Non-pigmented ciliary epithelial cell (primary cell): ENCODE measurements at places on chromosomes 7 and 10.

- no peak for DNase-seq
These were observed 795.3 kb downstream of the TYW1 start for GRCh38 chr7:67791918-67792317.

DNA sequence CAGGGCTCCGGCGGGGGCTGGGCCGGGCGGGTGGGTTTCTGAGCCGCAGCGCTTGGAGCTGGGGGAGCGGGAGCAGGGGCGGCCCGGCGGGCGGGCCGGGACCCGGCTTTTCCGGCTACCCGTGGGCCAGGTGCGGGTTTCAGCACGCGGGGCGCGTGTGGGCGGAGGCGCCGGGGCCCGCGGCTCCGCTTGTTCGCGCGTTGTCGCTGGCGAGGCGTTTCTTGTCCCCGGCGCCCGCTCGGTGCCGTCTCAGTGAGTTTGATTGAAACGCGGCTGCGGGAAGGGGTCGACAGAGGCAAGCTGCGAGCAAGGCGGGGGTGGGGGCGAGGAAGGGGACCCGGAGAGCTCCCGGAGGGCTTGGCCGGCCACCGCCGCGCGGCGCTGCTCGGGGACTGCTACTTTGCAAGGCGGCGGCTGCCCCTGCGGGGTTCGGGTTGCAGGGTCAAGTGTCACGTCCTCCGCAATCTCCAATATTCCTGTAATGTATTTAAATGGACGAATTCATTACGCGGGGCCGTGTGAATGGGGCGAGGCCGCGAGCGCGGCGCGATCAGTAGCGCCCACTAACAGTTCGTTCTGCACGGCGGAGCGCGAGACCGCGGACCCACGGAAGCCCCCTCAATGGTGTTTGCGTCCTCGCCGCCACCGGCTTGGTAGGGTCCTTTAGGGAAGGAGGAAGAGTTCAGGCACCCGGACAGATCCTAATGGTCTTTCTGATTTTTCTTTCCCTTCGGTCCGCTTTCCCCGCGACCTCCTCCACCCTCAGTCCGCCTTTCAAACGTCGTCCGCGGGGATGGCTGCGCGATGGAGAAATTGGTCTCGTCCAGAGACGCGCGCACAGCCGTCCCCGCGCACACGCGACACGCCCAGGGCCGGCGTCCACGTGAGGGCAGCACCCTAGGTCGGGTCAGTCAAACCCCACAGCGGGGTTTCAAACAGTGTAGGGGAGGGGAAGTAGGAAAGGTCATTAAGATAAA lies 76.9 kb downstream of the INSIG1 start:
- DNase-seq = no peak

- peak; percentile 67 for DNase-seq
These were observed 105.4 kb upstream of the FAM133B start for GRCh38 chr7:92695308-92696261.

GRCh38 chr10:26860102-26860442 lies 686 bp downstream of the ABI1 start:
- peak; percentile 34 for DNase-seq

DNA sequence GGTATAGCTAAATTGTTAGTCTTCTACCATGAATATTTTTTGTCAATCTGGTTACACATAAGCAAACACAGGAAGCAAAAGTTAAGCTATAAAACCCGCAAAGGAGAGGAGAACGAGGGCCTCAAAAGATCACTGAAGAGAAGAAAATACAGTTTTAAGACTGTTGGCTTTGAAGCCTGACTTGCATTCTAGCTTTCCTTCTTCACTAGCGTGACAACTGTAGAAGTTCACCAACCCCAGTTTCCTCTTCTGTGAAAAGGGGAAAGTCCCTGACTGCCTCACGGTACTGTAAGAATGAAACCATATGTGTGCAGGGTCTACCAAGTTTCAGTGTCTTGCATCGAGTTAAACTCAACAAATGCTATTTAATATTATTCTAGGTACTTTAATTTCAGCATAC lies 7.5 kb upstream of the LRRN3 start:
- DNase-seq = no peak

DNA sequence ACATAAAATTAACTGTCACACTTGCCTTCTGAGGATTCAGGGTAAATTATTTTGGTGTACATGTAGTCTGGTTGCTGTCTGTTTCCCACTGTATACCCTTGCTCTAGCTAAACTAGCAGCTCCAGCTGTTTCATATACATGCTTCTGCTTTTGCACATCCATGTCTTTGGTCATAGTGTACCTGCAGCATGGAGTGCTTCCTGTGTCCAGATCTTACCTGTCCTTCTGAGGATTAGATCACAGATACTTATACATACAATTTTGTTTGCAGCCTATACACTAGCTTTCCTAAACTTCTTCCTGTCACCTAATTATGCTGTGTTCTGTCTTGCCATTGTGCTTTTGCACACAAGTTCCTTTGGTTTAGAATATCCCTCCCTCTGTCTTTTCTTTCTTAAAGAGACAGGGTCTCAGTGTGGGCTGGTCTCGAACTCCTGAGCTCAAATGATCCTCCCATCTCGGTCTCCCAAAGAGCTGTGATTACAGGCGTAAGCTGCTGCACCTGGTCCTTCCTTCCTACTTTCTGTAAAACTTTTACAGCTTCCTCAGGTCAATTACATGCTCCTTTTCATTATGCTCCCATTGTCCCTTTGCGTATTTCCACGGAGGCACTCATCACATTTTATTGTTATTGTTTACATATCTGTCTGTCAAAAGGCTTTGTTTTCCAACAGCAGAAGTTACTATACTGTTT lies 33.8 kb downstream of the TPST1 start:
- DNase-seq = no peak

DNA sequence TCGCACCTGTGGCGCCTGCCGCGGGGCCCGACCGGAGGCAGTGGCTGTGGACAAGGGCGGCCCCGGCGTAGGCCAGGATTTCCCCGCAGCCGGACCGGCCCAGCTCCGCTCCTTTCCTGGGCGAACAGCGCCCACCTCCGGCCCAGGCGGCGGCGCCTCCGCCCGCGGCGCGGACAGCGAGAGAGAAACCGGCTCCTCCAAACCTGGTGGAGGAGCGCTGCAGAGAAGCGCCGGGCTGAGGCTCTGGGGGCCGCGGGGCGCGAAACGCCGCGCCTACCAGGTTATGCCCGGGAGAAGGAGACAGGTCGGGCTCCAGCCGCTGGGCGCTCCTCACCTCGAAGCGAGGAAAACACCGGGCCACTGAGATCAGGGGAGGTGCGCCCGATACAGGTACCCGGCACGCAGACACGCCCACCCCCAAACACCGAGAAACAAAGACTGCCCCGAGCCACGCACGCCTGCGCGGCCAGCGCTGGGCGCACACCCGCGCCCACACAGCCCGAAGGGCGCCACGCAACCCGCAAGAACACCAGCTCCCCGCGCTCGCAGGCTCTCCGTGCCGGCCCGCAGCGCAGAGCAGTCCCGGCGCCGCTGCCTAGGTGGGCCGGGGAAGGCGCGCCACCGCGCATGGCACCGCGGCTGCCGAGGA lies 3.3 kb downstream of the GRID1 start:
- no peak for DNase-seq

GRCh38 chr7:101546308-101546936 lies 82.7 kb downstream of the MYL10 start:
- no peak for DNase-seq

- DNase-seq = no peak
These were observed 270.7 kb downstream of the RPS24 start for GRCh38 chr10:78304091-78305045.

- DNase-seq = no peak
These were observed at the start of gene CTTNBP2 for GRCh38 chr7:117873310-117874190. CTTNBP2 (minus strand) TSS chr7:117873441; CDS start chr7:117873415, 26 bp downstream.

- DNase-seq = no peak
These were observed 31.9 kb upstream of the AGBL3 start for GRCh38 chr7:134954197-134955082.

- no peak for DNase-seq
These were observed 128.9 kb downstream of the SNX10 start for GRCh38 chr7:26420422-26421019.

DNA sequence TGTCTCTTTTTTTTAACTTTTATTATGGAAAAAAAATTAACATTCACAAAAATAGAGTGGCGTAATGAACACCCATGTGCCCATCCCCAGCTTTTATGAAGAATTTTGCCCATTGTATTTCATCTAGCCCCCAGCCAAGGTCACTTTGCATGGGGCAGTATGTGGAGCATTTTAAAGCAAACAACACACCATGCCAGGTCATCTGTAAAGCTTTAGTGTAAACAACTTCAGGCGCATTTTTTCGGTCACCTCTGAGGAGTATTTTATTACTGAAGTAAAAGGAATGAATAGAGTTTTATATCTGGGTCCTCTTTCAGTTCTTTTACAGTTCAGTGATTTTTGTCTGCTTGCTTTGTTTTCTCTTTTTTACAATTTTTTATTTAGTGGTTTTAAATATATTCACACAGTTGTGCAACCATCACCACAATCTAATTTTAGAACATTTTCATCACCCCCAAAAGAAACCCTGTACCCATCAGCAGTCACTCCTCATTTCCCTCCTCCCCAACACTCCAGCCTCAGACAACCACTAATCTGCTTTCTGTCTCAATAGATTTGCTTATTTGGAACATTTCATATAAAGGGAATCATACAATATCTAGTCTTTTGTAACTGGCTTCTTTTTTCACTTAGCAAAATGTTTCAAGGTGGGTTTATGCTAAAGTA lies 87.9 kb downstream of the SLC37A3 start:
- DNase-seq = no peak

- DNase-seq = no peak
These were observed 23.9 kb upstream of the ADAMTS14 start for GRCh38 chr10:70648427-70648826.

DNA sequence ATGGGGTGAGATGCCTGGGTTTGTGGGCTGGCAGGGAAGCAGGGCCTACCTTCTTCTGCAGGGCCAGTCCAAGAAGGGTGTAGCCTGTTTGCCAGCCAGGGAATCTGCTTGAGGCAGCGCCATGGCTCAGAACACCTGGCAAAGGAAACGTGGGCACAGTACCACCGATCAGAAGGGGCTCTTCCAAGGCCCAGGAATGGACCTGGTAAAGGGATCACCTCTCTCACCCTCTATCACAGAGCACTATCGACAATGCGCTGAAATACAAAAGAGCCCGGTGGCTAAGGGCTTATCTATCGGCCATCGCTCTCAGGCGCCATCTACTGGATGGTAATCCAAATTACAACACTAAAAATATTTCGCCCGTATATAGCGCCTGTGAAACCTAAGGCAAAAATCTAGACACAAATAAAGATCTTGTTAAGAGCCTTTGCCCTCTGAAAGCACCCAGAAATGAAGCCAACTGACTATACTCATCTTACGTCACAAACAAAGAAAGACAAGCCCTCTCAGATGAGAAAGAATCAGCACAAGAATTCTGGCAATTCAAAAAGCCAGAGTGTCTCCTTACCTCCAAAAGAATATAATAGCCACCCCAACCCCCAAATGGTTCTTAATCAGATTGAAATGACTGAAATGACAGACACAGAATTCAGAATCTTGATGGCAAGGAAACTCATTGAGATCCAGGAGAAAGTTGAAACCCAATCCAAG lies 217.8 kb upstream of the HPS1 start:
- DNase-seq = no peak

DNA sequence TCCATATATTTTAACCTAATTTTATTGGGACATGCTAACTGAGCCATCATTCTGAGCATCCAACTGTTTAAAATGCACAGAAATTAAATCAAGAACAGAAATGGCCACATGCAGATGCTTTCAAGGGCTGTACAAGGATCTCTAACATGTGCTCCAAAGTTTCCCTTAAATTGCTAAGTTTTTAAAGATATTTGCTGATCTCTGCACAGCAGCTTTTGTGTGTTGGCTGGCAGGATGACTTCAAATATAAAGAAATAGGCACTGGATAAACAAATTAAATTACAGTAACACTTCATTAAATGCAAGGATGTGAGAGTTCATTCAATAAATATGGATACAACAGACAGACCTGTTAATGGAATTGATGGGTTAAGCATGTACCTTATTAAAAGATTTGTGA lies 148.0 kb upstream of the MEOX2 start:
- no peak for DNase-seq

- no peak for DNase-seq
These were observed 349.7 kb downstream of the AUTS2 start for GRCh38 chr7:69947998-69948397.

- no peak for DNase-seq
These were observed 3.5 kb downstream of the PTTG1IP2 start for GRCh38 chr7:90472805-90473540.

DNA sequence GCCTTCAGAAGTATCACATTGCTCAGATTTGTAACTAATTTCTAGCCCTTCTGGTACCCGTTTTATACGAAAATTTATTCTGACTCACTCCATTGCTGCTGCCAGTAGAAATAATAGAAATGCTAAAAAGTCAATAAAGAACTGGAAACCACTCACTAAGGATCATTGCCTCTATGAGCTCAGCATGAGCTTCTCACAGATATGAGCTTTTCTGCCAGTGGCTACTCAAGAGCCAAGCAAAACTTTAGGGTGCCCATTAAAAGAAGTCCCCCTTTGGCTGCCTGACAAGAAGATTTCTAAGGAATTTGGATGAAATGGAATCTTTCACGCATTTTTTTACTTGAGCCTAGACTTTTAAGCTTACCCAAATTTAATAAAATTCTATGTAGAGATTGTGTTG lies 52.5 kb downstream of the GPR37 start:
- no peak for DNase-seq

- DNase-seq = no peak
These were observed 21.9 kb upstream of the NEUROD6 start for GRCh38 chr7:31362401-31362800.

DNA sequence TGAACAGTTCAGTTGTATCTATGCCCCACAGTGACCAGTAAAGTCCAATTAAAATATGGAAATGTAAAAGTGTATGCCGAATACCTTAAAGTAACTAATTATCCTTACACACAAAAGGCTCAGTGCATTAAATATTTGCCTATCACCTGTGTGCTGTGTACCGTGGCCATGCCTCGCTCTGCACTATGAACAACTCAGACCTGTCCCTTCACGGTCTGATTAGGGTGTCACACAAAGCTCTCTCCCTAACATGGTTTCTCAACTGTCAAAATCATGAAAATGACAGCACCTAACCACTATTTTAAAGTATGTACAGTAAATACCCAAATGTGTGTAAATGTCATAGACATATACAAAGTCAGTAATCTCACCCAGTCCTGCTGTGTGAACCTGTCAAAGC lies 43.1 kb downstream of the STK17A start:
- DNase-seq = no peak

DNA sequence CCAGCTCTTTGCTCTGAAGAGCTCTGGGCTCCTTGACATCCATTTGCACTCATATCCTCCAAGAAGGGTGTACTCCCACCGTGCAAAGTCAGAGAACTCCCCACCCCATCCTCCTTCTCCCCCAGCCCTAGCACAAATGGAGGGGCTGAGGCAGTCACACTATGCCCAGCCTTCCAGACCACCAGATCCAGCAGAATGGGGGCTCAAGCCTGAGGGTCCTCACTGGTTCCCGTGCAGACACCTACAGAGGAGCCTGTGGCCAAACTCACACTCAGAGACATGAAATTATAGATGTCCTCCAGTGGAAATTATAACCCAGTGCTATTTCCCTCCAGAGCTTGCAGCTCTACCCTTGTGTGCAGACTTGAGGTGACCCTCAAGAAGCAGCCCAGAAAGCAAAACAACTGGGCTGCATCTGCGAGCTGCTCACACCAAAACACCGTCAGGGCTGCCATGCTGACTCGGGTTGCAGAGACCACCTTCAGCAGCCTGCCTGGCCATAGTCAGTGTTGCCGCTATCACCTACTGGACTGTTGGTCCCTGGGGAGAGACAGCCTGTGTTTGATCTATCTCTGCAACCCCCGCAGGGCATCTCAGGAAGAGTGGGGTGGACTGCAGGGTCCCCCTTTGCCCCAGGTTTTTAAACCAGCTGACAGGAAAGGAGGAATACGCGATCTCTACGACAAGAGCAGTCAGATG lies 7.4 kb downstream of the ZNF488 start:
- DNase-seq = no peak

GRCh38 chr10:8898745-8899330 lies 844.4 kb downstream of the GATA3 start:
- DNase-seq = no peak

GRCh38 chr7:50832744-50833143 lies 50.0 kb upstream of the GRB10 start:
- no peak for DNase-seq
